ENCODE measurements at places on chromosomes 2 and 18. TPM values are rescaled to one million over a fixed set of nuclear protein-coding genes. Genes with fewer than 3 reads are reported as not detected.
A peak's percentile ranks its signal among the peaks of the same experiment; 100 is the strongest.

DNA sequence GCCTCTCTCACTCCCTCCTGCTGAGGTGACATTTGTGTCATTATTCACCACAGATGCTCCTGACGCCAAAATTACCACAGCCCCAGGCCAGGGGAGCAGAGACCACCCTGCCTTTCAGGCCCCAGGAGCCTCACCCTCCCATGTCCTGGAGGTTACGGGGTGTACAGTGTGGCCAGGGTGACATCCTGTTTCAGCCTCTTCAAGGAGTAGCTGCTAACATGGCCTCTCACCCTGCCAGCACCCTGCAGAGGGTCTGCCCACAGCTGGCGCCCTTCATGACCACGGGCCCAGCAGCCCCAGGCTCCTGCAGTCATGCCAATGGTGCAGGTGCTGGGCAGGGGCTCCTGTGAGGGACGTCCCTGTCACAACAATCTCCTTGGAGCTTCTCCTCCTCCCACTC is 92.6 kb downstream of the SMIM21 start:
- no peak for DNase-seq

DNA sequence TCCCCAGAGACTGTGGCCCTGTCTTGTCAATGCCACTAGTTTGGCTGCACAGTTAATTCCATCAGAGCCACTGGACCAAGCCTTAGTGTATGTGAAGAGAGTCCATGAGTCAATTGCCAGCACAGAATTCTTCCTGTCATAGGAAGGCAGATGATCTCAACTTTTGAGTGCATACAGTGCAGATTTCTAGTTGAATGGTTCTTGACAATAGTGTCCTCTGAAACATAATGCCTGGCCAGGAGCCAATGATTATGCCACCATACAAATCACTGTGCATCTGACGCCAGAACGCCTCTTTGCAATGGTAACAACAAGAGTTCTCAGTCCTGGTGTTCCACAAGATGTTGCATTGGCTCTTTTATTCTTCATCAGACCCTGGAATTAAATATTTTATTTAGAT is 7.1 kb downstream of the NEUROD1 start:
- no peak for DNase-seq

The FTCDNL1 gene
- total RNA-seq: 2.3 TPM

GRCh38 chr2:109703077-109703476 is 88.9 kb downstream of the SOWAHC start:
- DNase-seq: no peak

The CLEC4F gene
- total RNA-seq: 0.14 TPM

The CHRND gene
- total RNA-seq: not detected

The TGOLN2 gene
- total RNA-seq: 163 TPM

The KLHL14 gene
- total RNA-seq: 0.32 TPM

GRCh38 chr18:73286584-73286983 is 418.8 kb upstream of the NETO1 start:
- no peak for DNase-seq

The RIT2 gene
- total RNA-seq: not detected

The SCTR gene
- total RNA-seq: not detected

The HADHA gene
- total RNA-seq: 185 TPM

DNA sequence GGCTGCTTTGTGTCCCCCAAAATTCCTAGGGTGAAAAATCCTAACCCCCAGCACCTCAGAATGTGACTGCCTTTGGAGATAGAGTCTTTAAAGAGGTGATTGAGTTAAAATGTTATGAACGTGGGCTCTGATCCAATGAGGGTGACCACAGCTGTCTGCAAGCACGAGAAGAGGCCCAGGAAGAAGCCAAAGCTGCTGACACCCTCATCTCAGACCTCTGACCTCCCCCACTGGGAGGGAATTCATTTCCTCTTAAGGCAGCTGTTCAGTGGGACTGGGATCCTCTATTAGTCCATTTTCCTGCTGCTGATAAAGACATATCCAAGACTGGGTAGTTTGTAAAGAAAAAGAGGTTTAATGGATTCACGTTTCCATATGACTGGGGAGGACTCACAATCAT is 544.4 kb downstream of the DCDC2C start:
- no peak for DNase-seq

- peak; percentile 28 for DNase-seq
These were observed 31.1 kb downstream of the HDAC4 start for GRCh38 chr2:239369631-239370161.

The TMEM163 gene
- 0.60 TPM for total RNA-seq

The NAB1 gene
- 28.9 TPM for total RNA-seq

DNA sequence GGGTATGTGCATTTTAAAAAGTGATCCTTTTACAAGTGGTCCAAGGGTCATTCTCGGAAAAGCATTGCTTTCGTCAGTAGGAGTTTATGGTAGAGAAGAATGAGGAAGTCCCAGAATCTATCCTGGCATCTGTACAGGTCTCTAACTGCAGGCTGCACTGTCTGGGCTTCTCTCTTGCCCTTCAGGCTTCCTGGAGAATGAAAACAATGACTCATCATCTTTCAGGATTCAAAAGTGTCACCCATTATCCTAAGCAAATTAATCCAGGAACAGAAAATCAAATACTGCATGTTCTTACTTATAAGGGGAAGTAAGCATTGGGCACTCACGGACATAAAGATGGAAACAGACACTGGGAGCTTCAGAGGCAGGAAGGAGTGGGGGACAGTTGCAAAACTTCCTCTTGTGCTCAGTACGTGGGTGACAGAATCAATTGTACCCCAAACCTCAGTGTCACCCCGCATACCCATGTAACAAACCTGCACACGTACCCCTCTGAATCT is 60.2 kb upstream of the TXNDC2 start:
- no peak for DNase-seq

- peak; percentile 63 for DNase-seq
These were observed 375.0 kb downstream of the CTNNA2 start for GRCh38 chr2:79887747-79888374.

GRCh38 chr18:66235206-66235605 is 368.7 kb downstream of the CDH19 start:
- no peak for DNase-seq

The INHBB gene
- 0.10 TPM for total RNA-seq

GRCh38 chr2:161418715-161419637 is 2.9 kb downstream of the TBR1 start:
- peak; percentile 52 for DNase-seq

The SLC4A5 gene
- total RNA-seq: 3.1 TPM

DNA sequence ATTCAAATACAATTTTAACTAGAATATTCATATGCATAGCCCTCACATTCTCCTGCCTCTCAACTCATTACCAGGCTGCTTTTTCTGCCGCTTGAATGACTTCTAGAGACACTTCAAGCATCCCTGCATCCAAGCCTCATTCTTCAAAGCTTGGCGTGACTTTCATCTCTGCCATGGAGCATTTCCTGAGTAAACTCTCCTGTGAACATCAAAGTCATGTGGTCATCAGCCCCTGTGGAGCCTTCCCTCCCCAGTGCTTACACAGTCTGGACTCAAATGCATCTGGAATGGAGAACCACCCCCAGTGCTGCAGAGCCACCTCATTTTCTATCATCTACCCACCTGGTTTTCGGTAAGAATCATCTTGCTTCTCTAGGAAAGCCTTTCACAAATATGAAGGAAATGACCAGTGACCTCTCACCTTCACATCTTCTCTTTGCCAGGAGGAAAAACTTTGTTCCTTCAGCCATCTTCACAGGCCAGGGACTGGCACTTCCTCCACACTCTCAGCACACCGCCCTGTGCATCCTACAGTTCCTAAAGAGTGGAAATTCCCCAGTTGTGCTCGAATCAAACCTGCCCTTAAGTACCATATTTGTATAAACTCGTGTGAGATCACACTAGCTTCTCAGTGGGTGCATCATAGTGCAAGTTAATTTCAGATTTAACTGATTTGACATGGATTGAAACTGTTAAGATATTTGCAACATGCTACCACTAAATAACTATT is 116.4 kb downstream of the COL6A3 start:
- no peak for DNase-seq

- DNase-seq: no peak
These were observed 117.8 kb downstream of the TTC32 start for GRCh38 chr2:19783935-19784334.

All from mucosa of descending colon (tissue), 3 donors.